ENCODE measurements at places on chromosomes 13 and 19. TPM values are rescaled to one million over a fixed set of nuclear protein-coding genes. Genes with fewer than 3 reads are reported as not detected.

DNA sequence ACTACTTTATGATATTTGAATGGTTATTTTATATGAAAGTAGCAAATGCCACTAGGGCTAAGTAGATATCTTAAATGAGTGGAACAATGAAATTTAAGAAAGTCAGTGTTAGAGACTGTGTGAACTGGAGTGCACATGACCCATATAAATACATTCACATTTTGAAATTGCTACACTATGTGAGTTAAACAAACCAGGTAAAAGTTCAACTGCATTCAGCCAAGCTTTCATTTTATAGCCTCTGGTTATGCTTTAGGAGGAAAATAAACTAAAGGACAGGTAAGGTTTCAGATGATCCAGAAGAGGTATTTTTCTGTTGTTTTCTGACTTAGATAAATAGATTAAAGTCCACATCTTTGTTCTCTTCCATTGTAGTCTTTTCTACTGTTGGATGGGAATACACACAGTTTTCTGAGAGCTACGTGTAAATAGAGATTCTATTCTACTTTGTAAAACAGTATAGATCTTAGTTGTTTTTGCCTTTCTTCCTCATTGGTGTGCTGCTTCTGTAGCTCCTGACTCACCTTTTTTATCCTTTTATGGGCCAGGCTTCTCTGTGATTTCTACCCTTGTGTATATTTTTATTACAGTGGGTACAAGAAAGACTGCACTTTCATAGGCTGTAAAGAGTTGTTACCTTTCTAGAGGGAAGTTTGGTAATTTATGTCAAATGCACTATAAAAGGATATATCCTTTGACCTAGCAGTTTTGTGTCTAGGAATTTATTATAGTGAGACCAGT is 54.6 kb upstream of the KCTD4 start:
- H3K36me3 ChIP-seq, result peaks cover 18% of the 10 kb centered on the region
- no peak overlapping the region for H3K4me3 ChIP-seq
- peak; percentile 16 for DNase-seq
- H3K4me1 ChIP-seq, result peaks cover 17% of the 10 kb centered on the region
- no peaks in the 10 kb centered on the region for H3K27me3 ChIP-seq
- H3K27ac ChIP-seq, result no peak overlapping the region

PALM3 gene
- total RNA-seq, result 12.2 TPM

GRCh38 chr19:17602872-17603510 is 47.5 kb downstream of the COLGALT1 start:
- no peak overlapping the region for H3K4me3 ChIP-seq
- H3K36me3 ChIP-seq, result no peaks in the 10 kb centered on the region
- no peak overlapping the region for H3K27ac ChIP-seq
- no peak for DNase-seq
- H3K27me3 ChIP-seq, result peaks cover 81% of the 10 kb centered on the region
- peaks cover 13% of the 10 kb centered on the region for H3K4me1 ChIP-seq

- H3K27me3 ChIP-seq, result no peaks in the 10 kb centered on the region
- no peak overlapping the region for H3K4me3 ChIP-seq
- H3K4me1 ChIP-seq, result no peaks in the 10 kb centered on the region
- peak overlapping the region; percentile 47 for H3K27ac ChIP-seq
- no peak for DNase-seq
- no peaks in the 10 kb centered on the region for H3K36me3 ChIP-seq
Measured at GRCh38 chr13:73337532-73337931, 278.7 kb downstream of the KLF5 start.

DNA sequence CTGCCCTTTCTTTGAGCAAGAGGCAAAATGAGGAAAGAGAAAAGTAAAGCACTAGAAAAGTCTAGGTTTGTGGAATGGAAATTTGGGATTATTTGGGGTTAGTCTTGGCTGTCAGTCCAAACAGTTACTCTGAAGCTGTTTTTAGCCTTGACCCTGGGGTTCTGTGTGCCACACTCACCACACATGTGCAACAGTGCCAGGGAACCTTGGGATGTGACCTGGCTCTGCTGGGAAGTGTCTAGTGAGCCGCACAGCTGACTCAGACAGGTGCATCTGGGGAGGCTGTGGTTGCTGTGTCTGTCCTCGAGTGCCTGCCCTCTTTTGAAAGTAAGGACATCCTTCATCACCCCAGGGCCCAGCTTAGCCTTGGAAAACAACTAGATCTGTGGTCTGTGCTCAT is 15.8 kb downstream of the MICOS13 start:
- H3K27me3 ChIP-seq, result no peaks in the 10 kb centered on the region
- H3K4me1 ChIP-seq, result no peaks in the 10 kb centered on the region
- no peak overlapping the region for H3K27ac ChIP-seq
- no peak for DNase-seq
- H3K36me3 ChIP-seq, result peaks cover 100% of the 10 kb centered on the region

DNA sequence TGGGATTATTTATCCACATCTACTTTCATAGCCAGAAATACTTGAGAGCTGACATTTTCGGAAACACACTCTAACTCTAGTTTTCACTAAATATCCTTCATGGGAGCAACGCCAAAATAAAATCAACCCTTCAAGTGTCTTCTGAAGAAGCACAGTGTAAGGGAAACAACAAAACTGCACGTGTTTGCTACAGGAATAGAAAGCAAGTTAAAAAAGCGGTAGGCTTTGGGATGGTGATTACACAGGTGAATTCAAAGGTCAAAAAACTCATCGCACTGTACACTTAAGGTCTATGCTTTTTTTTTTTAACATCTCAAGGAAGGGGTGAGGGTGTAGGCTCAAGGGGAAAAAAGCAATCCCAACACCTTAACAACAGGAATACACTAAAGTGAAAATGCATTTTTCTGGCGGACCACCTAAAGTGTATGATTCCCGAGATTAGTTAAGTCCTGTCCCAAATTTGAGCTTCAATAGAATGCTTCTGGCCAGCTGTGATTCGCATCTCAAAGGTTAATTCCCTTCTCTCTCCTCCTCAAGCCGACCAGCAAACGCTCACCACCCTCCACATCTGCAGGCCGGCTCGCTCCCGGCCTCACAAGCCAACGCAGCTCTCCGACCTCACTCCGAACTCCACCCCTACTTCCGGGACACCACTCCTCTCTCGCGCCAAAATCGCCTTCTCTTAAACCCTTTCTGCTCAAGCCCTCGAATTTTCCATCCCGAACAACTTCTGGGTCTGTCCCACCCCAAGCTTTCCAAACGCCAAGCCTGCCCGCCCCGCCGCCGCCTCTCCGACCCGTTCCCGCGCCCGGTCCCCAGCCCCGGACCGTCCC is 1.1 kb downstream of the ARGLU1 start:
- peaks cover 41% of the 10 kb centered on the region for H3K4me1 ChIP-seq
- peak overlapping the region; percentile 96 for H3K27ac ChIP-seq
- H3K4me3 ChIP-seq, result peak overlapping the region; percentile 78
- no peaks in the 10 kb centered on the region for H3K27me3 ChIP-seq

TGDS gene
- total RNA-seq, result 20.5 TPM

MYDGF gene
- total RNA-seq, result 41.4 TPM

ZIC5 gene
- not detected for total RNA-seq

CCDC122 gene
- total RNA-seq, result 1.9 TPM

VSTM2B gene
- total RNA-seq, result not detected

PROSER3 gene
- total RNA-seq, result 14.3 TPM

- DNase-seq, result peak; percentile 11
- H3K4me1 ChIP-seq, result no peaks in the 10 kb centered on the region
- no peaks in the 10 kb centered on the region for H3K36me3 ChIP-seq
- H3K27me3 ChIP-seq, result no peaks in the 10 kb centered on the region
Measured at GRCh38 chr19:51246164-51246552, 4.7 kb upstream of the SIGLECL1 start.

- no peak overlapping the region for H3K4me3 ChIP-seq
- peaks cover 21% of the 10 kb centered on the region for H3K4me1 ChIP-seq
- no peak overlapping the region for H3K27ac ChIP-seq
- no peaks in the 10 kb centered on the region for H3K36me3 ChIP-seq
- no peak for DNase-seq
- no peaks in the 10 kb centered on the region for H3K27me3 ChIP-seq
Measured at GRCh38 chr13:29591310-29591709, 4.2 kb downstream of the SLC7A1 start.

DNA sequence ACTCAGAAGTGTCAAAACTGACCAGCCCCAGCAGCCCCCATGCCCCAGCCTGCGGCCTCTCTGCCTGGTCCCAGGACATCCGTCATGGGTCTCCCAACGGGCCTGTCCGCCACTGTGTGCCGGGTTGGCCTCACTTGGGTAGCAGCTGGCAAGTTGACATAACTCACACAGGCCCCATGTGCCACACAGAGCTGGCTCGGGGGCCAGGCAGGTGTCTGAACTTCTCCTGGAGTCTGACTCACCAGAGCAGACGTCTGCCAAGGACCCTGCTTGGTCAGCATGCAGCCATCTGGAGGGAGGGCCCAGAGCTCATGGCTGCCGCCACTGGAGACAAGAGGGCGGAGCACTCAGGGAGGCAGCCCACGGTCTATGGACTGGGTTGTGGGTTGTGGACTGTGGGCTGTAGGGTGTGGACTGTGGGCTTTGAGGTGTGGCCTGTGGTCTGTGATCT is 32.0 kb upstream of the TMEM255B start:
- H3K4me3 ChIP-seq, result no peak overlapping the region
- no peak for DNase-seq

UGGT2 gene
- total RNA-seq, result 18.2 TPM

FAAP24 gene
- not detected for total RNA-seq

ZNF540 gene
- total RNA-seq, result 2.6 TPM

DNA sequence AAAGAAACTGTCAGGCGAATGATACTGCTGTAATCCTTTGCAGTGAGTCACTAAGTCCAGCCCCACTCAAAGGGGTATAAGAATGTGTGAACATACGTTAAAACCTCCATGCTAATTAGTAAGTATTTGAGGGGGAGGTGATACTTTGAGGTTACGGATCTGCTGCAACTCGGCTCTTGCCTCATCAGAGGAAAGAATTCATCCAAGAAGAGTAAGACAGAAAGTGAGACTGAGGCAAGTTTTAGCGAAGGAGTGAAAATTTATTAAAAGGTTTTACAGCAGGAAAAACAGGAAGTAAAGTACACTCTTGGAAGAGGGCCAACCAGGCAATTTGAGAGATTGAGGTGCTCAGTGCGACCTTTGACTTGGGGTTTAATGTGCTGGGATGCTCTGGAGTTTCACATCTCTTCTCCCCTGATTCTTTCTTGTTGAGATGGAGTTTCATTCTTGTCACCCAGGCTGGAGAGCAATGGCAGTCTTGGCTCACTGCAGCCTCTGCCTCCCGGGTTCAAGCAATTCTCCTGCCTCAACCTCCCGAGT is 9.8 kb downstream of the CLEC4M start:
- H3K4me3 ChIP-seq, result no peak overlapping the region
- no peak overlapping the region for H3K27ac ChIP-seq
- DNase-seq, result peak; percentile 16
- no peaks in the 10 kb centered on the region for H3K36me3 ChIP-seq
- H3K4me1 ChIP-seq, result no peaks in the 10 kb centered on the region

DNA sequence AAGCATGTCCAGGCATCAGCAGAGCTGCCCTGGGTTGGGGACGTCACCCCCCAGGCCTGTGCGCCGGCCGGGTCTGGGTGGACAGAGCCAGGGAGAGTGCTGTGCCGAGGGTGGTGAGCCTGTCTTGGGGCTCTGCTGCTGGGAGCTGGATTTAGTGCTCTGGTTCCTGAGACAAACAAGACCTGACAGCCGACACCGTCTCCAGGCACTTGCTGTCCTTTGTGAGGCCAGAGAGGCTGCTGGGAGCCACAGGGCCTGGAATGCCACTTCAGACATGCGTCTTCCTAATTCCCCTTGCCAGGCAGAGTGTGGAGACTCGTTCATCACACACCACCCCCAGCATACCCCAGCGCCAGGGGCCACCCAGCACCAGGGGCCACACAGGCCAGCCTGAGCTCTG is 165.8 kb downstream of the KDM4B start:
- no peak overlapping the region for H3K4me3 ChIP-seq
- peaks cover 94% of the 10 kb centered on the region for H3K36me3 ChIP-seq
- H3K27me3 ChIP-seq, result no peaks in the 10 kb centered on the region
- H3K27ac ChIP-seq, result no peak overlapping the region
- no peaks in the 10 kb centered on the region for H3K4me1 ChIP-seq

DNA sequence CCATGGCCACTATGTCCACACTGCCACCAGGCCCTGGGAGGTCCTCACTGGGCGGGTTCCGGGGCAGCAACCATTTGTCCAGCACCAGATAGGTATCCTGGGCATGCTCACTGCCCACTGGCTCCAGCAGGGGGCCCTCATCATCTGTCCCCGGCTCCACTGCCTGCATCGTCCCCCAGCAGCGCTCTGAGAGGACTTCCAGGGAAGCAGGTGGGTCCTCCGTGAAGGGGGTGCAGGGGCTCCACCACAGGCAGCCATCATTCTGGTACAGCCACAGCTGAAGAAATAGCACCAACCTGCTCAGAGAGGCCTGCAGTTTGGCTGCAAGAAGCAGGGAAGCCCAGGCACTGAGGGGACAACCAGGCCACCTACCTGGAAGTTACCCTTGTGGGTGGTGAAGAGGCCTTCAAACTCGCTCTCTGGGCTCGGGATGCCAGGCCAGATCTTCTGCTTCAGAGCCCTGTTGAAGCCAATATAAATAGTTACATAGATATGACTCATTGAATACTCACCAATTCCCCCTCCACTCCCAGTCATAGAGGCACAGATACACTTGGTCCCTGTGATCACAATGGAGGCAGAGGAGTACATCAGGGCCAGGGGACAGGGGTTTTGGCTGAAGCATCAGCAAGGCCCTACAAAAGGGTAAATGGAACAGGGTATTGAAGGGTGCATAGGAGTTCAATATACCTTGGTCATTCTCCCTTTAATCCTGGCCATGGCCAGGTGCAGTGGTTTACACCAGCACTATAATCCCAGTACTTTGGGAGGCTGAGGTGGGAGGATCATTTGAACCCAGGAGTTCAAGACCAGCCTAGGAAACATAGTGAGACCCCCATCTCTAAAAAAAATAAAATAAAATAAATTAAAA is 4.1 kb downstream of the SWSAP1 start:
- H3K4me1 ChIP-seq, result peaks cover 54% of the 10 kb centered on the region
- peak; percentile 62 for DNase-seq

SOX1 gene
- total RNA-seq, result not detected

DNA sequence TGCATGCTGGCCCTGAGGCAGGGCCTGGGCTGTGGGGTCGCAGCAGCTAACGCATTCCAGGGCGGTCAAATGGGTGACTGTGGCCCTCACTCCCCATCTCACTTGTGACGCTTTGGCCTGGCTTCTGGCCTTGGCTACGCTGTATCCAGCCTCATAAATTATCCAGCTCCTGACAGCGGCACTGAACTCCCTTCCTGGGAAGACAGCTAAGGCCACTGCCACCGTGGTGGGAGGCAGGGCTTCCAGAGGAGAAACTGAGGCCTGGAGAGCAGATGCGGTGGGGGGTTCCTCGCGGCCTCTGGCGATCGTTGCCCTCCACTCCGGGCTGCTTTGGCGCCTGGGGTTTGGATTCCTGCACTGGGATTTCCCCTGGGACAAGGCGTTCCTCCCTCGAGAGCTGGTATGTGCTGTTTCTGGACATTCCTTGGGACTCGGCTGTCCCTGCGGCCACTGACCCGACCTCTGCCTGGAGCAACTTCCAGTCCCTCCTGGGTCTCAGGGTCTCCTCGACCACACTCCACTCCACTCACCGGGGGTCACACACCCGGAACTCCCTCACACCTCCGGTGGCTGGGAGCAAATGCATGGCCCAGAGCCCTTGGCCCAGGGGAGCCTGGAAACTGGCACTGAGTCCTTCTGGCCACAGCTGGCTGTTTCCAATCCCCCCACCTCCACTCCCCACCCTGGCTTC is 3.4 kb downstream of the TBXA2R start:
- peaks cover 11% of the 10 kb centered on the region for H3K36me3 ChIP-seq
- H3K27me3 ChIP-seq, result peaks cover 4% of the 10 kb centered on the region
- peak overlapping the region; percentile 70 for H3K27ac ChIP-seq
- H3K4me3 ChIP-seq, result no peak overlapping the region

Measured in stomach (tissue), 19 donors.